SHP77 treated with DMSO at 0.1 percent for 48 hours (cell line): ENCODE measurements at places on chromosomes 1 and 21.

GRCh38 chr1:8476006-8476405, 158.1 kb downstream of the SLC45A1 start:
- no peak for DNase-seq

DNA sequence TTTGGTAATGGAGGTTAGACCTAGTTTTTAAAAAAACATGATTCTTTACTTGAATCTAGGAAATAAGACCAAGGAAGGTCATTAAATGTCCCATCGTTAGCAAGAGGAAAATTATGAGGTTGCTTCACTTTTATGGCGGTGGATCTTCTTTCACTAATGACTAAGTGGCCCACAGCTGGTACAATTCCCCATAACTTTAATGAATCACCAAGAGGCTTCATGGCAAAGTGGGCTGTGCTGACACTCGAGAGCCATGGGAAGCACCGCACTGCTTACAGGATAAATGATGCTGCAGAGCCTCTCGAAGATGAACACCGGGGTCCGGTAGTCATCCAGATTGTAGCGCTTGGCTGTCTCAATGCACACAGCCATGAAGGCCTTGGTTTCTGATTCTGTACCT, 108.8 kb downstream of the UBR4 start:
- DNase-seq, result no peak

- DNase-seq, result no peak
Measured at GRCh38 chr1:26945138-26945537, 15.1 kb downstream of the KDF1 start.

DNA sequence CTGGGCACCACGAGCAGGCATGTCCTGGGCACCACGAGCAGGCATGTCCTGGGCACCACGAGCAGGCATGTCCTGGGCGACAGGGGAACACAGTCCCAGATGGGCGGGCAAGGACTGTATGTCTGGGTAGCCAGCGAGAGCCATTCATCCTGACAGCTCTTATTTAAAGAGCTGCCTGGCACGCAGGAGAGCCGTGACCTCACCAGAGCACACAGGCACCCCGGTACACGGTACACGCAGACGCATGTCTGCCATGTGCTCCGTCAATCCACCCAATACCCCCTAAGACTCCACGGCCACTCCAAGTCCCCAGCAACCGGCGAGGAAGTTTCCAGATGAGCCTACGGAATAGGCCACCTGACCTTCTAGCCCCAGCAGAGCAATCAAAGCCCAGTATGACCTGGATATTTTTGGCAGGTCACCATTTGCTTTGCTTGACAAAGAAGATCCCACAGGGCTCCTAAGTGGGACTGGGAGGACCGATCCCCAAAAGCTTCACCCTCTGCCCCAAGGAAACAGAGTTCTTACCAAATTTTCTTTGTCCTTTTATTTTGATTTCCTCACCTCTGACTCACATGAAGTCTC, 51.7 kb downstream of the CASZ1 start:
- no peak for DNase-seq

GRCh38 chr1:15946571-15947381, 29.1 kb downstream of the ZBTB17 start:
- DNase-seq, result no peak

- DNase-seq, result no peak
Measured at GRCh38 chr1:153842006-153842471, 66.8 kb downstream of the SLC27A3 start.

DNA sequence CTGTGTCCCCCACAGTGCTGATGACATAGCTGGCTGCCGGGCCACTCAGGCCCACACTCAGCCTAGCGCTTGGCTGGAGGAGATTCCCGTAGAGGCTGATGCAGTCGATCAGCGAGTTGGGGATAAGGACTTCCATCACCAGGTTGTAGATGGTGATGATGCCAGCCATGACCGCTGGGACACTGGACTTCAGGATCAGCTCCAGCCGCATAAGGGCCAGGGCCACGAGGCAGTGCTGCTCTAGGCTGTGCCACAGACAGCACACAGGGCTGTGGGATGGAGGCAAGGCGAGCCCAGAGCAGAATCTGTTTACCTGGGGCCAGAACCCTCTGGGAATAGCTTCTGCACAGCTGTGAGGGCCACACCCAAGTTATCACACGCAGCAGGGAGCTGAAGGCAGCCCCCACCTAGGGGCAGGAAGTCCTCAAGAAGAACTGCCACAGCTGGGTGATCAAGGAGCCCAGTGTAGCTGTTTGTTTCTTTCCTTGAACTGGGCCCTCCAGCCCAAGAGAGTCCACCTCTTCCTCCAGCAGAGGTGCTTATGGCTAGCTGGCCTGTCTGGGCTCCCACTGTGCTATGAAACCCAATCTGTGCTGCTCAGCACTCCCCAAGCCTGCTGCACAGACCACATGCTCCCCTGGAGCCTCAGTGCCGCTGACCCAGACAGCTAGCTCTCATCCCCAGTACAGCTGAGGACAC, 6.2 kb downstream of the SLC2A1 start:
- DNase-seq, result no peak

- DNase-seq, result no peak
Measured at GRCh38 chr1:176539018-176539417, 76.0 kb downstream of the PAPPA2 start.

- DNase-seq, result no peak
Measured at GRCh38 chr1:200888349-200888838, 6.3 kb upstream of the INAVA start.

DNA sequence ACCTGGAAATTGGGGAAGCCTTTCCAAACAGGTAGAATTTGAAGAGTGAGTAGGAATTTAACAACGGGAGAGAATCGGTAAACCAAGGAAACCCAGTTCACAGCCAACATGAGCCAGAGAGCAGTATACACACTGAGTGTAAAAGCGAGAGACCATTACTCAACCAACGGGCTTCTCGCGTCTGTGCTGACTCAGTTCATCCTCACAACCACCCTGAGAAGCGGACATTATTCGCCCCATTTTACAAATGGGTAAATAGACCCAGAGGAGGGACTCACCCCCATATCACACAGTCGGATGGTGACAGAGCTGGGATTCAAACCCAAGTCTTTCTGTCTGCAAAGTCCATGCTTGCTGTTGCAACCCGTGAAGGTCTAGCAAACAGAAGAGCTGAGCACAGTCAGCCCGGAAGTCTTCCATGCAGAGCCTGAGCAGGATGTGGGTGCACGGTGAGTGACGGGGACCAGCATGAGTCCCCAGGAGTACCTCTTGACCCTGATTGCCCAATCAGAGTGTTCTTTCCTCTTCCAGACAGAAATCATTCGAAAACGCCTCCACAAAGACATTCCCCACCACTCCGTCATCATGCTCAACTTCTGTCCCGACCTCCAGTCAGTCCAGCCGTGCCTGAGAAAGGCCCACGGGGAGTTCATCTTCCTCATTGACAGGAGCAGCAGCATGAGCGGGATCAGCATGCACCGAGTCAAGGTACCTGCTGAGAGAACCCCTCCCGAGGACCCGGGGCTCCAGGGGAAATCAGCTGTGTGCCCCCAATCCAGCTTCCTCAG, 32.3 kb downstream of the VWA5B1 start:
- no peak for DNase-seq

GRCh38 chr1:156126043-156126629, 11.6 kb downstream of the LMNA start:
- peak; percentile 75 for DNase-seq
